ENCODE measurements at places on chromosomes 16 and 17.

GRCh38 chr17:17151962-17152361 lies 54.2 kb downstream of the PLD6 start:
- peak; percentile 96 for DNase-seq

GRCh38 chr16:26795184-26795583 lies 271.5 kb upstream of the C16orf82 start:
- DNase-seq: no peak

DNA sequence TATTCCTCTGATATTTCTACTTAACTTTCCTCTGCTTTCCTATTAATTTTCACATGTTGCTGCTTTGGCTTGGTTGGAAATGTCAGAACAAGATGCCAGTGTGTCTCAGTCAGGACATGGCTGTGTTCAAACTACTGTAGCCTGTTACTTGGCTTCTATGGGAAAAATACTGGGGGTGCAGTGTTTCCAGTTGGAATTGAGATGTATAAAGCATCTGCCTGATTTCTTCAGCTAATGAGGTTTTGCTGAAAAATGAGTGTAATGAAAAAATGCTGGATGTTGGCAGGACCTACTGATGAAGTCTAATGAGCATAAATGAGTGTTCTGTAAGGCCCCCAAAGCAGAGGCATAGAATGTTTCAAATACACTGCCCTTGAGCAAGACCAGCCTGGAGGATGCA lies 166.6 kb downstream of the PHKB start:
- no peak for DNase-seq

GRCh38 chr16:87057211-87057881 lies 259.8 kb downstream of the C16orf95 start:
- peak; percentile 27 for DNase-seq

- DNase-seq: no peak
These were observed 80.0 kb downstream of the NTN1 start for GRCh38 chr17:9101356-9101755.

- DNase-seq: no peak
These were observed 466.3 kb downstream of the SOX9 start for GRCh38 chr17:72587156-72587555.

GRCh38 chr16:75309156-75309555 lies 57.7 kb upstream of the BCAR1 start:
- DNase-seq: no peak

DNA sequence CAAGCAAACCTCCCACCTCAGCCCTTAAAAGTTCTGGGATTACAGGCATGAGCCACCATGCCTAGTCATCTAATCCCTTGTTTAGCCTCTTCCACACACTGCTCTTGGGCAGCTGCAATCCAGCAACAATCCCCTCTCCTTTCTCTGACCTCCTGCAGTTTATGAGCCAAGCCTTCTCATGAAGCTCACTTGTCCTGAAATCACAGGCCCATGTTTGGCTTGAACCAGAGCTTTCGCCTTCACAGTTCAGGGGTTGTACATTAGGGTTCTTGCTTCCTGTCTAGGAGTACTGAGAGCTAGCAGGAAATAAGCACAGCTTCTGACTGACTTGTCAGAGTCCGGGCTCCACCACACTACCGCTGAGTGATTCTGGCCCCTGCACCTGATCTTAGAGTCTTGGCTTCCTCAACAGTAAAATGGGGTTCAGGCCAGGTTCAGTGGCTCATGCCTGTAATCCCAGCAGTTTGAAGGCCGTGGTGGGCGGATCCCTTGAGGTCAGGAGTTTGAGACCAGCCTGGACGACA lies 16.3 kb downstream of the ERAL1 start:
- no peak for DNase-seq

DNA sequence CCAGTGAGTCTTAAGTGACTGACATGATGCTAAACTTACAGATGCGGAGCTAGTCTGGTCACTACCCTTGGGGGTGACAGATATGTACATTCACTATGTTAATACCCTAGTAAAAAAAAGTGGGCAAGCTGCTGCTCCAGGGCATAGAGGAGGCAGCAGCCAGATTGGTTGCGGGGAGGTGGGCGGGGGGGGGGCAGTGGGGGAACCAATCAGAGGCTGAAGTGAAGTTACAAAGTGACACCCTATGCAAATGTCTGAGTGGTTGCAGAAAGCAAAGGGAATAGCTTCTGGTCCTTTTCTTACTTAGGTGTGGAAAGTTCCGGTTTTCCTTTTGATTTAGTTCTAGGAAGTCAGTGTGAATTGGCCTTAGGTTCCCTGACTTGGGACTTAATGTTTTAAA lies 12.1 kb downstream of the NDEL1 start:
- no peak for DNase-seq

- peak; percentile 90 for DNase-seq
These were observed 197.8 kb upstream of the CHMP6 start for GRCh38 chr17:80793851-80794267.

DNA sequence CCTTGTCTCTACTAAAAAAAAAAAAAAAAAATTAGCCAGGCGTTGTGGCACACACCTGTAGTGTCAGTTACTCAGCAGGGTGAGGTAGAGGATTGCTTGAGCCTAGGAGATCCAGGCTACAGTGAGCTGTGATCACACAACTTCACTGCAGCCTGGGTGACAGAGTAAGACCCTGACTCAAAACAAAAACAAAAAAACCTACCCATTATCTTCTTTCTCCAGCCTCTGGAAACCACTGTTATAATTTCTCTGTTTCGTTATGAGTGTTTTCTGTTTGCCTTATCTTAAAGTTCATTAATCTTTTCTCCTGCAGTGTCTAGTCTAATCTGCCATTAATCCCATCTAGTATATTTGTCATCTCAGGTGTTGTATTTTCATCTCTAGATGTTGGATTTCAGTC lies 18.6 kb upstream of the CLTC start:
- no peak for DNase-seq

- DNase-seq: peak; percentile 57
These were observed 740 bp upstream of the ATP6V0D1 start for GRCh38 chr16:67481561-67482232.
